ENCODE measurements at places on chromosomes 1 and 21.

DNA sequence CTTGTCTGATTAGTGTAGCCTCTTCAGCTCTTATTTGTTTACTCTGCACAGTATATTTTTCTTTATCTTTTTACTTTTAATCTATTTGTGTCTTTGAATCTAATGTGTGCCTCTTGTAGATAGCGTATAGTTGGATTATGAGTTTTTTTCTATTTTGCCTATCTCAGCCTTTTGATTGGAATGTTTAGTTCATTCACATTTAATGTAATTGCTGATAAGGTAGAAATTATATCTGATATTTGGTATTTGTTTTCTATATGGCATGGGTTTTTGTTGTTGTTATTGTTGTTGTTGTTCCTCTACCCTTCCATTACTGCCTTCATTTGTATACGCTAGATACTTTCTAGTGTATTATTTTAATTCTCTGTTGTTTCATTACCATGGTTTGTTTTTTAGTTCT, 131.7 kb upstream of the GRIK3 start:
- no peak for DNase-seq

DNA sequence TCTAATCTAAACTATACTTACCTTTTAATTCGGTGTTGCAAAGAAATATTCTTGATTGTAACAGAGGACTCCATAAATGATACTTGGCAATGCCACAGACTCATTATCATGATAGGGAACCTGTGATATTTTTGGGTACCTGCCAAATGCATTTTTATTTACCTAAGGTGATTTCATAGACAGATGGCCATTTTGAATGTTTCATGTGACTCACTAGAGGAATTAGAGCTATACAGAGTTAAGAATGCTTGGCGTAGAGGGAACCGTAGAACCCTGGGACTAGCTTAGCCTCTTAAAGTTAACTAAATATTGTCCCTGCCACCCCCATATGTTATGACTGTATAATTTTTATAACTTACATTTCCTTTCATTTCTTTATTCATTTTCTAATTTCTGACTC, 136.1 kb downstream of the DISP1 start:
- DNase-seq: no peak

- DNase-seq: no peak
These were observed at the start of gene ADGRB2 for GRCh38 chr1:31764312-31765040. Gene ADGRB2 (minus strand): TSS chr1:31764340. CDS start chr1:31757221, 7,119 bp downstream.

DNA sequence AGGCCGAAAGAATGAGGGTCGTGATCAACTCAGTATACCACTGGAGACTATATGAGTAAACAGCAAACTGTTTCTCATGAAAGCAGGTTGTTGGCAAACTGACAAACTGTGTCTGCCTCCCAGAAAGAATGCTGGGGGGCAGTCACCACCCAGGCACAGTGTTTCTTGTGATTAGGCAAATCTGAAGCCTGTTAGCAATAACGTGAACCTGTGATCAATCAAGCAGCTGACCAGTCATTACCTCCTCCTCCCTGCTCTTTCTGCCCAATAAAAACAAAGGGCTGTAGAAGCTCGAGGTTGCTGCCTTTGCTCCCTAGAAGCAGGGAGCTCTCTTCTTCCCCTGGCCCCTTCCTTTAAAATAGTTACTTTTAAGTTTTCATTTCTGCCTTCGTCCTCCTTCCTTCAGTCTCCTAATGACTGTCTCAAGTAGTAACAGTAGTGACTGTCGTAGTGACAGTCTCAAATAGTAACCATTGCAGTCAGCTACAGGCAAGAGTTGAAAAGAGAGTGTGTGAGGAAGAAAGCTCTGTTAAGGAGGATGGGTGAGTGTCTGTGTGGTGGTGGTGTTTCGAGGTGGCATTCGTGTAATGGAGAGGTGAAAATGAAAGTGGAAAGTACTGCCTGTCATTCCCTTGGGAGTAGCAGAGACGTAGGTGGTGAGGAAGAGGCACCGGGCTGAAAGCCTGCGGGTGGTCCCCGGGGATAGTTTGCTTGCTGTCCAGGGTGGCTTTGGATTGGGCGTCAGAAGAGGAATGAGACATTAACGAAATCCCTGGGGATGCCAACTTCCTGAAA, 14.5 kb downstream of the HHAT start:
- DNase-seq: no peak

DNA sequence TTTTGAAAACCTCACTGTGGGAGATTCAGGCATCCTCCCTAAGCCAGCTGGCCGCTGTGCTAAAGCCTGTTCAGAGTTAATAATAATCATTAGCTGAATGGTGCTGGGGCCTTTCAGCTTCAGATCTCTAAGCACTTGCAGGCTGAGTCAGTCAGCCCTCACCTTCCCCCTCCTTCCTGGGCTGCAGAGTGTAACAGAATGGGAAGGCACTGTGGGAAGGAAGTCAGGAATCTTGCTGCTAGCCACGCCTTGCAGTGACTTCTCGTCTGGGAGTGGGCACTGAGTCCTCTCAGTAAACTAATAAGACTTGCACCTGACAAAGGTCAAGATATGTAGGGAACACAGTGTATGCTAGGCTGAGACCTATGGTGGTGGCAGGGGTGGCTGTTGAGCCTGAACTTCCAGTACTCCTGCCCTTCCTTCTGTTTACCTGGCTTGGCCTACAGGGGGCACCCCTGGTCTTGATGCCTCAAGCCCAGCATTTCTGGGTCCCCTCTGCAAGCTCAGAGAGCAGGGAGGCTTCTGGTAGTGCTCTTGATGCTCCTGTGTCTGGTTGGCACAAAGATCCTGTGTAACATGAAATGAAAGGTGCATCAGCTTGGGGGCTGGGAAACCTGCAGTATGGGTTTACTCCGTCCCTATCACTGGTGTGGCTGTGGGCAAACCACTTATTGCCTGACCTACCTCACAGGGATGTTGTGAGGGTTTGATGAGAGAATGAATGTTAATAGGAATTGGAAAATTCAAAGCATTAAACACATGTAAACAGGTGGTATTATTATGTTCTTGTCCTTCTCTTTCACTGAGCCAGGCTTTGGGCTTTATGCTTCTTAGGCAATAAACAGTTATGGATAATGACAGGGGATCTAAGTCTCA, 6.0 kb downstream of the CYB561D1 start:
- DNase-seq: peak; percentile 34

DNA sequence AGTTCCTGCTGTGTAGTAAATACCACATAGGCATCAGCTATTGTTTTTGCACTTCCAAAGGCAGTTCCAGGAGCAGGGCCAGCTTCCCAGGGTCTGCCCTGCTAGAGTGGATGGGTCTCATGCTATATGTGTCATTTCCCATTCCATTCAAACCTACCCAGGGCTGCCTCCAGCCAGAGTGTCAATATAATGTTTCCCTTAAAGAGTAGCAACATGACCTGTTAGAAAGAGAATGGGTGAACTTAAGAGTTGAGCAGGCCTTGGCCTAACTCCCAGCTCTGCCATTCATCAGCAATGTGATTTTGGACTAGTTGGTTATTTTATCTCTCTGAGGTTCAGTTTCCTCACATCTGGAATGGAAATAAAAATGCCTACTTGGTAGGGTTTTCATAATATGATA, 44.9 kb downstream of the RAB3B start:
- no peak for DNase-seq

DNA sequence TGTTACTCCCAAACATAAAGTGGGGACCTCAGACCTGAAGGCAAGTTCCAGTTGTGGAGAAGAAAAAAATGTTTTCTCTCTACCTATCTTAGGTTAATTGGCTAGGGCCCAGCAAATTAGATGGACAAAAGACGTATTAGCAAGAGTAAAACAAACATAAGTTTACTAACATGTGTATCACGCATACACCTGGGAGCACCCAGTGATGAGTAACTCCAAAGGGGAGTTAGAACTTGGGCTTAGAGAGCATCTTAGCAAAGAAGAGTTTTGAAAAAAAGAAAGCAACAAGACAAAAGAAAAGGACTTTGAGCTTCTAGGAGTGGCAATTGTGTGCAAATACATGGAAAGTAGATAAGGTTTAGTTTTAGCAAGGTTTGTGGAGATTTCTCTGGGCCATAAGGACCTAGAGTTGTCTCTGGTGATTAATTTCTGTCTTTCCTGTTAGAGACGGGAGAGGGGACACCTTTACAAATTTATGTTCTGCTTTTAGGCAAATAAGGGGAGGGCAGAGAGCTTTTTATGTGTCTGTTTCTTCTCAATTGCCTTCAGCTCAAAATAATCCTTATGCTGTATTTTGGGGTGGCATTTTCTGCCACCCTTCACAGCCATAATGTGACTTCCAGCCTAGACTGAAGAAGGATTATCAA, 76.7 kb upstream of the PTGFRN start:
- no peak for DNase-seq

DNA sequence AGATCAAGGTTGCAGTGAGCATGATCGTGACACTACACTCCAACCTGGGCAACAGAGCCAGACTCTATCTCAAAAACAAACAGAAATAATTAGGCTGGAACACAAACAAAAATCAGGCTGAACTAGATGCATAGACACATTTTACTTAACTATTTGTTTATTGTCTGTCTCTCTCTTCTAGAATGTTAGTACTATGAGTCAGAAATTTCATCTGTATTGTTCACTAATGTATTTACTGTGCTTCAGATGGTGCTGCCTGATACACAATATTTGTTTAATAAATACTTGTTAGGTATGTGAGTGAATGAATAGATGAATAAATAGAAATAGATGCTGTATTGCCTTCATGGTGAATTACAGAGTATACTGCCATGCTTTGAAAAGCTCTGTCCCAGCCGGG, 6.0 kb upstream of the LIN28A start:
- no peak for DNase-seq

DNA sequence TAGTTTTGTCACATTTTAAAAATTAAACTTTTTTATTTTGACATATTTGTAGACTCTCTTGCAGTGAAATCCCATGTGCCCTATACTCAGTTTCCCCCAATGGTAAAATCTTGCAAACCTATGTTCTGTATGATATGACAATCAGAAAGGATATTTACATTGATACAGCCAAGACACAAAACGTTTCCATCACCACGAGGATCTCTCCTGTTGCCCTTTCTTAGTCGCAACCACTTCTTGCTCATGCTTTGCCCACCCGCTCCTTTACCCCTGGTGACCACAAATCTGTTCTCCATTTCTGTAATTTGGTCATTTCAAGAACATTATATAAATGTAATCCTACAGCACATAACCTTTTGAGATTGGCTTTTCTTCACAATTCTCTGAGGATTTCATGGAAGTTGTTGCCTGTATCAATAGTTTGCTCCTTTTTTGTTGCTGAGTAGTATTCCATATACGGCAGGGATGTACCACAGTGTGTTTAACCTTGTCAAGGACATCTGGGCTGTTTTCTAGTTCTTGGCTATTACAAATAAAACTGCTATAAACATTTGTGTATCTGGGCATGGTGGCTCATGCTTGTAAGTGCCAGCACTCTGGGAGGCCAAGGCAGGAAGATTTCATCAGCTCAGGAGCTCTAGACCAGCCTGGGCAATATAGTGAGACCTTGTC, 14.0 kb upstream of the BATF3 start:
- DNase-seq: no peak

- no peak for DNase-seq
These were observed 20.6 kb downstream of the NDUFS5 start for GRCh38 chr1:39046613-39047210.

- DNase-seq: no peak
These were observed 1091.5 kb upstream of the B3GALT2 start for GRCh38 chr1:194277927-194278326.

DNA sequence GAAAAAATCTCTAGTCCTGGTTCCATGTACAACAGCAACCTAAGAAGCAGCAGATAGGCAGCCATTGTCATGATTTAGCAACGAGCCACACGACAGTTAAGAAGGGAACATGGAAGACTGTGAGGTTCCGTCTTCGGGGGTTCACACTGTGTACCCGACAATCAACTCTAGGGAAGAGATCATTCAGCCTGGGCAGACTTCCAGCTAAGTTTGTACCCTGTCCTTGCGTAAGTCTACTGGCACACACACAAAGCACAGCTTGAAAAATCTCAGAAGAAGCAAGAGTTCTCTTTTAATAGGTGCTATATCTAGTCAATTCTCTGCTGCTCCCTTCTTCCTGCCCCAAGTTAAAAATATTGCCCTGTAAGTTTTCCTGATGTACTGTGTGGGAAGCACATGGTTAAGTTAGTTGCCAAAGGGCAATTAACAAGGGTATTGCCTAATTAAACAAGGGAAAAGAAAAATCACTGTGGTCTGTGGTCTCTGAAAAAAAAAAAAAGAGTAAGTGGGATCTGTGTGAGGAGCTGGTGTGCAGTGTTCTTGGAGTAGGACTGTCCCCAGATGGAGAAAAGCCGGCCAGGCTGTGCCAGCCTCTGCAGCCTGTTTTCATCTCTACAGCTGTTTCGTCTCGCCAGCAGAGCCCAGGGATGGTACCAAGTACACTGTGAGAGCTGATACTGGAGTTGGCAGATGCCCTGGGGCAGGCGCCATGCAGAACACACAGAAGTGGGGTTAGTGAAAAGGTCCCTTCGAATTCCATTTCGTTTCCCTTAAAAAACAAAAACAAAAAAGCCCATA, 6.4 kb upstream of the MYBPHL start:
- DNase-seq: no peak

DNA sequence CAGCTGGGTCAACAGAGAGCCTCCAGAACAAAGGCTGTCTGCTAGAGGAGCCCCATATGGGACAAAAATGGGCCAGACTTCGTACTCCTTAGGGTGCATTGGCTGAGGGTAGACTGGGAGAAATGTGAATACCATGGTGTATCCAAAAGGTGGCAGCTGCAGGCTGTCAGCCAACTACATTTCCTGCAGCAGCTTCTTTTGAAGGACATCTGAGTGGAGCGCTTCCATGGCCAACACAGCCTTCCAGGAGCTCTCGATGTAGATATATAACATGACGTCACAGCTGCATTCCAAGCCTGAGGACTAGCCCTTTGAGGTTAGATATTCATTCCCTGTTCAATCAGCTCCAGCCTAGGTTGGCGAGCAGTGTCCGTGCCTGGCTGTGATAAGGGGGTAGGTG, 107.7 kb downstream of the MAB21L3 start:
- peak; percentile 32 for DNase-seq

- DNase-seq: no peak
These were observed 15.8 kb upstream of the EVA1B start for GRCh38 chr1:36339215-36339614.

- DNase-seq: no peak
These were observed 7.3 kb downstream of the KDM1A start for GRCh38 chr1:23026568-23026967.

GRCh38 chr1:238681021-238681420, 705.3 kb upstream of the CHRM3 start:
- no peak for DNase-seq

DNA sequence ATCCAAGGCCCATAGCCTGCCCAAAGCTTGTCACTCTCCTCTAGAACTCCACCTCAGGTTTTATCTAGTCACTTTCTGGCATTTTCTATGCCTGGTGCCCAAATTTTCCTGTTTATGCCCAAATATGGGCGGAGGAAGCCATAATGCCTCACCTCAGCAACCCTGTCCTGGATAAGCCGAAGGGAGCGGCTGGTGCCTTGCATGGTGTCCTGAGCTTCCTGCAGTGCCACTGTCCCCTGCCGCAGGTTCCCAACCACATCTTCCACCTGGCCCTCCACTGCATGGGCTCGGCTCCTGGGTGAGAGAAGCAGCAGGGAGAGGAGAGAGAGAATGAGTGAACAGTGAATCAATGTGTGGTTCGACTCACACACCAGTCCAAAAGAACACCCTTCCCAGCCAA, 34.2 kb downstream of the CAMK1G start:
- no peak for DNase-seq

GRCh38 chr1:171741872-171742576, at the start of gene VAMP4:
Gene VAMP4 (minus strand): TSS chr1:171742065. CDS start chr1:171738414, 3,651 bp downstream.
- DNase-seq: peak; percentile 82

All from SW480 (cell line).